Ecto neural progenitor cell (in vitro differentiated cells): ENCODE measurements at places on chromosomes 6 and 20.

DNA sequence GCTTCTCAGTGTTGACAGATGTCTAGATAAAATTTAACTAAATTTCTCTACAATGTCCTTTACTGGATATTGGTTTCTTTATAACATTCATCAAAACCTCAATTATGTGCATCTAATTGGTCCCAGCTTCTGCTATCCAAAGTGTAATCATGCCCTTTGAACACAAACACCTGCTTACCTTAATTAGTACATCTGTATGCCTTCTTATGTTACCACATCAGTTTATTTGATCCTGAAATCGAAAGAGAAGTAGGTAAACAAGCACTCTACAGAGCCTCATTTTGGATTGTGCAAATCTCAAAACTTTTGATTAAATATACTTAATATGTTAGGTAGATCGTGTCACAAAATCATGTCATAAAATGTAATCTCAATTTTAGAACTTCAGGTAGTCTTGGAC, 36.5 kb downstream of the TAB2 start:
- DNase-seq = no peak

GRCh38 chr6:103268335-103268734, 1591.4 kb downstream of the HACE1 start:
- DNase-seq = no peak

- no peak for DNase-seq
These were observed 10.8 kb upstream of the ARMC2 start for GRCh38 chr6:108837236-108837971.

- no peak for DNase-seq
These were observed 20.1 kb downstream of the ACOT13 start for GRCh38 chr6:24686946-24687345.

- DNase-seq = no peak
These were observed 214.0 kb downstream of the ZFAND3 start for GRCh38 chr6:38033442-38033982.
